H9 (cell line): ENCODE measurements at places on chromosomes 7 and 10. TPM values are rescaled to one million over a fixed set of nuclear protein-coding genes. Genes with fewer than 3 reads are reported as not detected.

The NRAP gene
- 0.04 TPM in 1 of 2 replicates, not detected in the other for total RNA-seq

The TMEM273 gene
- not detected in 2 replicates for total RNA-seq

The ZSWIM8 gene
- total RNA-seq = 41.0 and 44.3 TPM in 2 replicates

The HHEX gene
- total RNA-seq = 1.8 and 2.2 TPM in 2 replicates
